ENCODE measurements at places on chromosomes 7 and 10.

DNA sequence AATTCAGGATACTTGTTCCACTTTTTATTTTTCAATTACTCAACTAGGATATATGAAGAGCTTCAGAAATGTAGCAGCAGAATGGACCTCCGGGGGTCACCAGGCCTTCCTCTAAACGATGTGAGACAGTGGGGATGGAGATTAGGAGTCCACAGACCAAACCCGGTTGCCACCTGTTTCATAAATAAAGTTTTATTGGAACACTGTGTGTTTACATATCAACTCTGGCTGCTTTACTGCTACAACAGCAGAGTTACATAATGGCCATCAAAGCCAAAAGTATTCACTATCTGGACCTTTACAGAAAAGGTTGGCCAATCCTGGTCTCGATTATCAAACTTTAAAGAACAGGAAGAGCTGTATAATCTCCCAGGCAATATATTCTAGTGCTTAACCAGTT is 30.8 kb downstream of the RAPGEF5 start:
- no peak for DNase-seq

DNA sequence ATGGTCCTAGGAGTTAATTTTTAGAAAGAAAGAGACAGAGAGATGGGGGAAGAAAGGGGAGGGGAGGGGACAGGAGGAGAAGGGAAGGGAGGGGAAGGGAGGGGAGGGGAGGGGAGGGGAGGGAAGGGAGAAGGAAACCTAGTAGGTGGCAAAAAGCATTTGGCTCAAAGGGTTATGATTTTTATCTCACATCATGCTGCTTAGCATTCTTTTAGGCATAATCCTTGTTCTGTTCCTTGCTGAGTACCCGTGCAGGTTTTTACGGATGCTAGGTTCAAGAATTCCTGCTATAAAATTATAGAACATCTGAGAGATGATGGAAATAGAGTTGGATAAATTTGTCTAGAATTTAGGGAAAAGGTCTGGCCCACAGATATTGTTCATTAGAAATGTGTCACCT is 132.4 kb upstream of the PRSS1 start:
- DNase-seq, result no peak

GRCh38 chr7:1758028-1758858 is 88.2 kb downstream of the ELFN1 start:
- DNase-seq, result no peak

GRCh38 chr7:34928052-34928451 is 109.2 kb downstream of the DPY19L1 start:
- no peak for DNase-seq

GRCh38 chr10:31116226-31116625 is 84.6 kb upstream of the ZNF438 start:
- DNase-seq, result no peak

DNA sequence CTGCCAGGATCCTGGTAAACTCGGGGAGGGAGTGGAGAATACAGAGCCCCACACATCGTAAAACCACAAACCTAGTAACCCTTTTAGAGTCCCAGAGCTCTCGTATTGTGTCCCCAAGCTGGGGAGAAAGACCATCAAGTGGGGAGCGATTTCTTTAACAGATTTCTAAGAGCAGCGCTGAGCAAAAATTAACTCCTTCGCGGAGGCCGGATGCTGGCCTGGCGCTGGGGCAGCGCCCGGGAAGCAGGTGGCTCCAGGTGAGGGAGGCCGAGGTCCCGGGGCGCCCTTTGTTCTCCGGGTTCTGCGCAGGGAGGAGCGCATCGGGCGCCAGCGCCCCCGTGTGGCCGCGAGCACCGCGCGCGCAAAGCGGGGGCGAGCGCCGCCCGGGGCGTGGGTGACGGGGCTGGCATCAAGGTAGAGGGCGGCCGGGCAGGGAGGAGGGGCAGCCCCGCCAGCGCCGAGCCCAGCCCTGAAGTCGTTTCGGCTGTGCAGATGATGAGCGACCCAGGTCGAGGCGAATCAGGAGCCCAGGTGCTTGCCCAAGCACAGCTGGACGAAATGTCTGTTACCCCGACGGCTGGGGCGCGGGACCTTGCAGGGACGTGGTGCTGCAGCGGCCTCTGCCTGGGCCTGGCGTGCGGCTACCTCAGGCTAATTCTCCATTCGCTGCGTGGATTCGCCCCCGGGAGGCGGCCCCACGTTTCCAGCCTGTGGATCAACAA is 10.4 kb upstream of the FGFR2 start:
- no peak for DNase-seq

DNA sequence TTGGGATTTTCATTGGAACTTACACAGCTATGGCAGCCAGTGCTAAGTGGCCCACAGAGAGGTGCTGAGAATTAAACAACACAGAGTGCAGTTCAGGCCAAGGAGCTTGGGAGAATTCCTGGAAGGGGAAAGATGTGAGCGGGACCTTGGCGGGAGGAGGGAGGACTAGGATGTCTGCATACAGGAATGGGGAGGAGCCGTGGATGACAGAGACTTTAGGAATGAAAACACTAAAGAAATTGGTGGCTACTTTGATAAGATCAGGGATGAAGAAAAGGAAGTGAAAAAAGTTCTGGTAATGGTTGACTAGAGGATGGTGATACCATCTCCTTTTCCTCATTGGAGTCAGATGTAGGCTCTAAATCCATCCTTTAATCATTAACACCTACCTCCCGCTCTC is 234.2 kb upstream of the FZD8 start:
- DNase-seq, result no peak

- DNase-seq, result no peak
These were observed 31.1 kb downstream of the CTNNA3 start for GRCh38 chr10:67664942-67665341.

DNA sequence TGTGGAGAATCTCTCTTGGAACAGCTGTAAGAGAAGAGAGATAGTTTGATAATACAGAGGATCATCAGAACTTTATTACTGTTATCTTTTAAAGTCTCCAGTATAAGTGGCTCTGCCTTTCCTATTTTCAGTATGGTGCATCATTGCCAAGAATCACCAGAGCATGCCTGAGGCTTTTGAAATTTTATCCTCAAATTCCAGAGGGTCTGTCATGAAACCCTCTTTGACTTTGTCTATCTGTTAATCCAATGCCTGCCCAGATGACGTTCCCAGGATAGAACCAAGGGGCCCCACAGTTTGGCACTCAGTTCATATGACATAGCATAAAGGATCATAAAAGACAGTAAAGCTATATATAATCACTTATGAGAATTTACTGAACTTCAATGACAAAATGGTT is 35.3 kb upstream of the SEMA3C start:
- DNase-seq, result no peak

GRCh38 chr7:45183711-45184210 is 26.2 kb downstream of the RAMP3 start:
- DNase-seq, result no peak

- no peak for DNase-seq
These were observed 86.5 kb upstream of the CELF2 start for GRCh38 chr10:10930979-10931743.

DNA sequence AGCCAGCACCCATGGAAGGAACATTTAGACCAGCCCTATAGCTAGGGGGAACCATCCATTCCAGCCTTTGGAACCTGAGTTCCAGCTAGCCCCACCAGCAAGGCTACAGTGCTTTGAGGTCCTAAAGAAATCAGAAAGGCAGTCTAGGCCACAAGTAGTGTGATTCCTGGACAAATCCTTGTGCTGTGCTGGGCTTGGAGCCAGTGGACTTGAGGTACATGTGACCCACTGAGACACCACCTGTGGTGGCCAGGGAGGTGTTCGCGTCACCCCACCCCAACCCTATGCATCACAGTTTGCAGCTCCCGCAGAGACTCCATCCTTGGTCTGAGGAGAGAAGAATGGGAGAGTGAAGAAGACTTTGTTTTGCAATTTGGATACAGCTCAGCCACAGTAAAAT is 31.8 kb downstream of the ZNF277 start:
- no peak for DNase-seq

DNA sequence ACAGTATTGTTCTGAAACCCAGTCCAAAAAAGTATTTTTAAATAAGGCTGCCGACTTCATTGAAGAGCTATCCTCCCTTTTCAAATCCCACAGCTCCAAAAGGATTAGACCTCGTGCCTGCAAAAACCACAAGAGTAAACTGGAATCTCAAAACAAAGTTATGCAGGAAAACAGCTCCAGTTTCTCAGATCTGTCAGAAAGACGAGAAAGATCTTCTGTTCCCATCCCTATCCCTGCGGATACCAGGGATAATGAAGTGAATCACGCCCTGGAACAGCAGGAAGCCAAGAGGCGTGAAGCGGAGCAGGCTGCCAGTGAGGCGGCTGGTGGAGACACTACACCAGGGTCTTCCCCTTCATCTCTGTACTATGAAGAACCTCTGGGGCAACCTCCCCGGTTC is 12.6 kb downstream of the MYPN start:
- DNase-seq, result no peak

- no peak for DNase-seq
These were observed 1310.8 kb downstream of the XPNPEP1 start for GRCh38 chr10:108612485-108612884.

- no peak for DNase-seq
These were observed 112.5 kb upstream of the UNC5B start for GRCh38 chr10:71099731-71100361.

DNA sequence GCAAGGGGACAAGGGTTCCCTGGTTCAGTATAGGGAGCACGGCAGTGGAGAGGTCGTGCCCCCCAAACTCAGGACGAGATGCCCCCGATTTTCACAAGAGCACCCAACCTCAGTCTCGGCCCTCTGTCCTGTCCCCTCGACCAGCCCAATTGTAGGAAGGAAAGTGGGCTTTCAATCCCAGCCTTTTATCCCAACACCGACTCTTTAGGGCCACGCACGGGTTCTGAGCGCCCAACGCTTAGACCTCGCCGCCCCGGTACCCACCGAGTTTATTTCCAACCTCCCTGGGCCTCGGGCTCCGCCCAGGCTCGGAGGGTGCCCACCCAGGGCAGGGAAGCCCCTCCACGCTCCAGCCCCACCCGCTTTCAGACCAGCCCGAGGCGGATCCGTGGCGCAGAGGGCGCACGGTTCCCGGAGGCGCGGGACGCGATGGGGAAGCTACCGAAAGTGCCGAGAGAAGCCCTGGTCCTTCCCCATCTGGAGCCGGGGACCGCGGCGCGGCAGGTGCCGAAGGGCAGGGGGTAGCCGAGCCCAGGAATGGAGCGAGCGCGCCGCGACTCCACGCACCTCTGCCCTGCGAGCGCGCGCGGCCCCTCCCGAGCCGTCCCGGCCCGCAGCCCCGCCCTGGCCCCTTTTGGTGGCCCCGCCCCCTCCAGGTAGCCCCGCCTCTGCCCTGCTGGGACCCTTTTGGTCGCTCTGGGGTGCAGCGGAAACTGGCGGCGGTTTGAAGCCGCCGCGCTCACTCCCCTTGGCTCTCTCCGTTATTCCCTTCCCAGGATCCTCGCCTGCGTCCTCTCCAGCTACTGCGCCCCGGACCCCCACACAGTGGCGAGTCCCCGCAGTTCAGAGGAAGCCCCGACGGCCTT is 20.4 kb downstream of the GRID2IP start:
- peak; percentile 58 for DNase-seq

DNA sequence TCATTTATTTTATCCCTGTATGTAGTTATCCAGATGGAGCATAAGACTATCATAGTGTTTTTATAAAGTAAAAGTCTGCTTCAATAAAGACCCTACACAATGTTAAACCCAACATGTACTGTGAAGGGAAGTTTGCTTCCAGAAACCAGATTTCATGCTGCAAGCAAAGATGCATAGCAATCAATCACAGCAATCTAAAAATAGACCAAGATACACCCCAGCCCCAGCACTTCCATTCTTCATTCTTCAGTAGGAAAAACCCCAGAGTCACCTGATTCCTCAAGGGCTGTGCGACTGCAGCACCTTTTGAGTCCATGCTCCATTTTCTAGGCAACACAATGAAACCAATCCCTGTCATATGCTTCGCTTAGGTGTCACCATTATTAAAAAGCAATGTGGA is 66.9 kb upstream of the PDE1C start:
- DNase-seq, result no peak

- no peak for DNase-seq
These were observed 33.3 kb downstream of the CTBP2 start for GRCh38 chr10:125127110-125127509.

GRCh38 chr7:24325708-24326107 is 41.7 kb downstream of the NPY start:
- no peak for DNase-seq

GRCh38 chr7:101770466-101770865 is 47.0 kb upstream of the CUX1 start:
- no peak for DNase-seq

DNA sequence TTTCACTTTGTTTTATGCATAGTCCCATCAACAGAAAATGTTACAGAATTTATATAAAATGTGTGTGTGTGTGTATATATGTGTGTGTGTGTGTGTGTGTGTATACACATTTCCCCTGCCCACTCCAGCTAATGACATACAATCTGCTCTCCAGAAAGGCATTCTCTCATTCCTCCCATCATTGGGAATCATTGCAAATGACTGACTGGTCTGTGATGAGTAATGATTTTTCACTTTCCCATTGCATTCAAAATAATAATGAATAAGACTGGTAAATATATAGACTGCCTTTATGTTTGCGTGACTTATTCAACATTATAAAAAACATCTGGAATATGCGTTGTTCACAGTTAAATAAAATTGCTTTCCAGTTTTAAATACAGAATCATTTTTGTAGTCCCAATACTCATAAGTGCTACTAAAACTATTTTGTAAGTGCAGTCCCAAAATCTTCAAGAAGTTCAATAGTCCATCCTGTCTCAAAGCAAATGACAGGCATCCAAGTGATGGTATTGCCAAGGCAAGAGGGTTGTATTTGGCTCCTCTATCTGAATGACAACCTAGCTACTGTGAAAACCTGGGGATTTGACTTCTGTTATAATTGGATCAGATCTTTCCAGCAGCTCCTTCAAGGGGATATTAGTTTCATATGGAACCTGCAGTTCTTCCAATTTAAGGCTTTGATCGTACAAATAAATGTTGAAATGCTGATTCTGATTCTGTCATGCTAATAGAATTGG is 150.9 kb downstream of the POLR1F start:
- DNase-seq, result no peak

GRCh38 chr7:100091411-100092181 is 2.8 kb downstream of the COPS6 start:
- no peak for DNase-seq

GRCh38 chr7:101167645-101168411 is 2.5 kb upstream of the VGF start:
- DNase-seq, result no peak

DNA sequence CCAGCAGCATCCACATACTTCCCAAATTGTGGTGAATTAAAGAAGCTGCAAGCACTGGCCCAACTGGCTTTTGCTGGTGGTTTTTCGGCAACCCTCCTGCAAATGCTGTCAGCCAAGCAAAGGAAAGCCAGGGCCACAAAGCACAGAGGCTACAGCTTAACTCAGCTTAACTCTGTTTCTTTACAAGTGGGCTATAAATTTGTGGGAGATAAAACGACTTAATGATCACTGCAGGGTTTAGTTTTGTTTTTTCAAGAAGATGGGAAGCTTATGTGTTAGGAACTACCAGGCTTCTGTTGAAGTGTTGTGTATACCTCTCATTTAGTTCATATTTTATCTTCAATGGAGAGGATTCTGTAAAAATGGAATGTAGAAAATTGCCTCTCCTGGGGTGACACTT is 110.6 kb downstream of the TACC2 start:
- DNase-seq, result no peak

All from activated naive CD8-positive, alpha-beta T cell treated with anti-CD3 and anti-CD28 coated beads, Interleukin-2, amount 50 U/mL, for 16 hours (primary cell).